ENCODE measurements at places on chromosomes 3 and 15.

GRCh38 chr15:25470230-25470629 lies 31.4 kb upstream of the UBE3A start:
- DNase-seq = no peak

DNA sequence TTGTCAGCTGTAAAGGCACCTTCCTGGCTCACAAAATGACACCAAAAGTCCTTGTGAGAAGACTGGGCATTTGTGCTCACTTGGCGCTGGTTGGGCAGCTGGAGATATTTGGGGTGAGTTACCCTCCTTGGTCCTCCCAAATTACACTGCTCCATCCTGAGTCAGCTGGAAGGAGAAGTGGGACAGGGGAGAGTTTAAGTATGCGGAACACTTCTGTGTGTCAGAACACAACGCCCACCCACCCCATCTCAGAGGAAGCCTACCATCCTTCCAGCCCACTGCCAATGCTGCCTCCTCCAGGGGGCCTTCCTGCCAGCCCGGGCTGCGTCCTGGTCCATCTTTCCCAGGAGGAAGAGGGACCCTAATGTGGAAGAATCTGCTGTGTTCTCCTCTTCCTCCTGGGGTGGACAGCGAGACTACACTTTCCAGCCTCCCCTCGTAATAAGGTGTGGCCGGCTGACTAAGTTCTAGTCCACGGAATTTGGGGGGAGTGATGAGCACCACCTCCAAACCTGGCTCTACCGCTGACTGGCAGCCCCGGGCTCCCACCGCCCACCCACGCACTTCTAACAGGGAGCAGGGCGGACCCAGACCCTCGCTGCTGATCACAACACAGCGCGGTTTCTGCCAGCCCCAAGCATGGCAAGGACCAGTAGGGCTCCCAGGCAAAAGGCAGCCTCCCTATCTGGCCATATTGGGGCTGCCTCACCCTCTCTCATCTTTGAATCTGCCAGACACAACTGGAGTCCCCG lies 265.0 kb downstream of the XXYLT1 start:
- DNase-seq = no peak

- no peak for DNase-seq
These were observed 79.3 kb upstream of the CBLB start for GRCh38 chr3:105948101-105948500.

- no peak for DNase-seq
These were observed 13.3 kb upstream of the ATP13A5 start for GRCh38 chr3:193391902-193392301.

DNA sequence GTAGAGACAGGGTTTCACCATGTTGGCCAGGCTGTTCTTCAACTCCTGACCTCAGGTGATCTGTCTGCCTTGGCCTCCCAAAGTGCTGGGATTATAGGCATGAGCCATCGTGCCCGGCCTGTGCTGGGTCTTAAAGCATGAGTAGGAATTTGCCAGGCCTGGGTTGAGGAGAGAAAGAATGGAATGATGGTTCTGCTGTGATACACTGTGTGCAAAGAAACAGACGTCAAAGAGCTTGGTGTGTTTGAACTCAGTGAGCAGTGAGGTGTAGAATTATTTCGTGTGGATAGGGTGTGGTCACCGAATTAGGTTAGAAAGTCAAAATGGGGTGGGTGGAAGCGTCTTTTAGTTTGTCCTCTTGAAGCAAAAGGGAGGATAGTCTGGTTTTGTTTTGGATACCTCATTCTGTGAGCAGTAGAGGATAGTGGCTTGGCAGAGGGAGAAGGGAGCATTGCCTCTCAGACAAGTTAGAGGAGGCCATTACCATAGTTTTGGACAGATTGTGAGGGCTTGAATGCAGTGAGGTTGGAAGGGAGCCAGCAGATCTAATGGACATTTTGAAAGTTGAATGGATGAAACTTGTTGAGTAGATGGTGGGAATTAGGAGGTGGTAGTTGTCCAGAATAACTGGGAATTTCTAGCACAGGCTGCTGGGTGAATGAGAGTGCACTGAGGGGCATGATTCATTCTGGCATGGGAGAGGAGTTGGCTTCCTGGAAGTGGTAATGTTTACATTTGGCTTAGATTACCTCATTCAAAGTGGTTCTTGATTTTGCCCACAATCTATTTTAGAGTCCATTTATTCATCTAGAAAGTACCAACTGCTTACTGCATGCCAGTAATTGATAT lies 27.2 kb downstream of the AKAP13 start:
- DNase-seq = no peak

All from hematopoietic multipotent progenitor cell treated with erythropoietin and hydrocortisone succinate and interleukin-3 and kit ligand, for 8 days (in vitro differentiated cells).